ENCODE measurements at places on chromosomes 13 and 19. TPM values are rescaled to one million over a fixed set of nuclear protein-coding genes. Genes with fewer than 3 reads are reported as not detected.
A peak's percentile ranks its signal among the peaks of the same experiment; 100 is the strongest.

The CTU1 gene
- 8.8 TPM for total RNA-seq

The GPR12 gene
- total RNA-seq, result not detected

GRCh38 chr19:795073-795611 is 2.1 kb upstream of the PTBP1 start:
- peak; percentile 32 for DNase-seq

DNA sequence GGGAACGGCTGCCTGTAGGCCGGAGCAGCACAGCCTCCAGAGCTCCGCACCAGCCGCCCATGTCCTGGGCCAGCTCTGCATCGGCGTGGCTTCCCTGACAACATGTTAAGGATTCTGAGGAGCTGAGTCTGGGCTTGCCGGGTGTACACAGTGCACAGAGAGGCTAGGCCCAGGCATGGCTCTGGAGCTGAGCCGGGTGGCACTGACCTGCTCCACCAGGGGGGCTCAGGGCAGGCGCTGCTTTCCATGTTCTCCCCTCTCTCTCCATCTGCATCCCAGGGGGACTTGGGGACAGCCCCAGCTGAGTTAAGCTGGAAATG is 31.6 kb downstream of the AP1M1 start:
- DNase-seq, result no peak

DNA sequence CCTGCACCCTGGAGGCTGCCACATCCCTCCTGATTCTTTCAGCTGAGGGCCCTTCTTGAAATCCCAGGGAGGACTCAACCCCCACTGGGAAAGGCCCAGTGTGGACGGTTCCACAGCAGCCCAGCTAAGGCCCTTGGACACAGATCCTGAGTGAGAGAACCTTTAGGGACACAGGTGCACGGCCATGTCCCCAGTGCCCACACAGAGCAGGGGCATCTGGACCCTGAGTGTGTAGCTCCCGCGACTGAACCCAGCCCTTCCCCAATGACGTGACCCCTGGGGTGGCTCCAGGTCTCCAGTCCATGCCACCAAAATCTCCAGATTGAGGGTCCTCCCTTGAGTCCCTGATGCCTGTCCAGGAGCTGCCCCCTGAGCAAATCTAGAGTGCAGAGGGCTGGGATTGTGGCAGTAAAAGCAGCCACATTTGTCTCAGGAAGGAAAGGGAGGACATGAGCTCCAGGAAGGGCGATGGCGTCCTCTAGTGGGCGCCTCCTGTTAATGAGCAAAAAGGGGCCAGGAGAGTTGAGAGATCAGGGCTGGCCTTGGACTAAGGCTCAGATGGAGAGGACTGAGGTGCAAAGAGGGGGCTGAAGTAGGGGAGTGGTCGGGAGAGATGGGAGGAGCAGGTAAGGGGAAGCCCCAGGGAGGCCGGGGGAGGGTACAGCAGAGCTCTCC is 6.9 kb upstream of the CEACAM5 start:
- peak; percentile 63 for DNase-seq

DNA sequence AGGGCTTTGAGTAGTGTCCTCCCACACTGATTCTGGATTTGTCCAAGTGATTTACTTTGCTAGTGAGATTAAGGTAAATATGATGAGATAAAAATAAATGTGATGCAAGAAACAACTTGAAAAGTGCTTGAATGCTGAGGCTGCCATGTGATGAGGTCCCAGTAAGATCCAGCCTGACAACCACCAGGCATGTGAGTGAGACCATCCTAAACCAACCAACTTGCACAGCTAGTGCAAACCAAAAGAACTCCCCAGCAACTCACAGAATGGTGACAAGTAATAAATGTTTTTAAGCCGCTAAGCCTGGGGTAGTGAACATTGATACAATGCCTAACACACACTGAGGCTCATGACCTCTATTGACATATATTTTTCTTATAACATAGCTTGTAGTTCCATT is 13.3 kb upstream of the RBM26 start:
- no peak for DNase-seq

DNA sequence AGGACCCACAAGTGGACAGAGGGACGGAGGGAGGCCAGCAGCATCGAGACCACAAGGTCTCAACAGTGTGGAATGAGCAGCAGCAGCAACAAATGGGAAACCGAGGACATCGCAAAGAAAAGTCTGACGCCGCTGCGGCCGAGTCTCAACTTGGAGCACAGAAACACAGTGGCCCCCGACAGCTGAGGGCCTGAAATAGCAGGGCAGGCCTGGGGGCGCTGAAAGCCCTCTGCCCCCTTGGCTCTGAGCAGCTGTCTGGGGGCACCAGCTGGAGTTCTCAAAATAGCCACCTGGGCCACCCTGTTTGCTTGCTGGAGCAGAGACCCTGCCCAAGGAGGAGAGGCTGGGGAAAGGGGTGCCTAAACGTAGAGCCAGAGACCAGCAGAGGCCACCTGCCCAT is 5.9 kb upstream of the ISYNA1 start:
- no peak for DNase-seq

- no peak for DNase-seq
These were observed 1.5 kb upstream of the KLK11 start for GRCh38 chr19:51027873-51028272.

DNA sequence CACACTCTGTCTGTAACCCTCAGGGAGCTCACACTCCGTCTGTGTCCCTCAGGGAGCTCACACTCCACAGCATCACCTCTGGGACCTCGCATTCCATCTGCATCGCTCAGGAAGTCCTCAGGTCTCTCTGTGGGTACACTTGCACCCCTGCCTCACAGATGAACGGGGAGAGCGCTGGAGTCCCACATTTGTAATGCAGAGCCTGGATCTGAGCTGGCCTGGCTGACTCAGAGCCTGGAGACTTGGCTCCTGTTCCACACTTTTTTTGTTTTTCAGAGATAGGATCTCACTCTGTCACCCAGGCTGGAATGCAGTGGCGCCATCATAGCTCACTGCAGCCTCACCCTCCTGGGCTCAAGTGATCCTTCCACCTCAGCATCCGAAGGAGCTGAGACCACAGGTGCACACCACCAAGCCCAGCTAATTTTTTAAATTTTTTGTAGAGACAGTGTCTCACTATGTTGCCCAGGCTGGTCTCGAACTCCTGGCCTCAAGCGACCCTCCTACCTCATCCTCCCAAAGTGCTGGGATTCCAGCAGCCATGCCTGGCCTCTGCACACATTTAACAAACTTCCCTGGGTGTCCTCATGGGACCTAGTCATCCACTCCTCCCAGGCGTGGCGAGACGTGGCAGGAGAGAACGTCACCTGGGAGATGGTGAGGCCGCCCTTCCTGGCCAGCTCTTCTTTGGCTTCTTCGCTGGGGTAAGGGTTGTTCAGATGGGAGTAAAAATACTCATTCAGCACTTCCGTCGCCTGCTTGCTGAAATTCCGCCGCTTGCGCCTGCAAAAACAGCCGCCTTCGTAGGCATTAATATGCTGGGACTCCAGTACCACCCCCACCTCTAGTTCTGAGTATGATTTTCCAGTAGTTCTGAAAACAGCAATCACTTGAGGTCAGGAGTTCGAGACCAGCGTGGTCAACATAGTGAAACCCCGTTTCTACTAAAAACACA is 31.0 kb downstream of the CILP2 start:
- DNase-seq, result no peak
